Subcutaneous preadipocyte (primary cell): ENCODE measurements at places on chromosomes 2 and 18. TPM values are rescaled to one million over a fixed set of nuclear protein-coding genes. Genes with fewer than 3 reads are reported as not detected.

SNRNP200 gene
- total RNA-seq, result 37.1 and 47.3 TPM in 2 replicates

SNED1 gene
- total RNA-seq, result 154 and 391 TPM in 2 replicates

MARCO gene
- total RNA-seq, result under 0.01 TPM in 1 of 2 replicates, not detected in the other

MOGAT1 gene
- not detected in 2 replicates for total RNA-seq

GAL3ST2 gene
- not detected in 2 replicates for total RNA-seq

PKP4 gene
- total RNA-seq, result 19.5 and 46.5 TPM in 2 replicates

LIMS2 gene
- total RNA-seq, result 0.37 and 0.78 TPM in 2 replicates

MYL1 gene
- total RNA-seq, result not detected in 2 replicates

POTEF gene
- total RNA-seq, result not detected in 2 replicates

GFPT1 gene
- total RNA-seq, result 20.6 and 36.4 TPM in 2 replicates

NXPH2 gene
- total RNA-seq, result not detected in 2 replicates
